Renal cortical epithelial cell (primary cell): ENCODE measurements at places on chromosomes 13 and 19. TPM values are rescaled to one million over a fixed set of nuclear protein-coding genes. Genes with fewer than 3 reads are reported as not detected.

The COPE gene
- 148 and 224 TPM in 2 replicates for total RNA-seq

The PTPRS gene
- total RNA-seq: 10.1 and 119 TPM in 2 replicates

The ZNF865 gene
- total RNA-seq: 1.0 and 5.8 TPM in 2 replicates

The TMIGD2 gene
- total RNA-seq: not detected in 2 replicates

The SLC10A2 gene
- total RNA-seq: not detected in 2 replicates

The LGALS7B gene
- 3.6 TPM in 1 of 2 replicates, not detected in the other for total RNA-seq

- DNase-seq: no peak
Measured at GRCh38 chr19:15976836-15977689, 28.3 kb downstream of the OR10H4 start.
